ENCODE measurements at places on chromosomes 6 and 20. TPM values are rescaled to one million over a fixed set of nuclear protein-coding genes. Genes with fewer than 3 reads are reported as not detected.

GRCh38 chr6:159979136-159979874 is 10.4 kb downstream of the IGF2R start:
- DNase-seq: no peak

DNA sequence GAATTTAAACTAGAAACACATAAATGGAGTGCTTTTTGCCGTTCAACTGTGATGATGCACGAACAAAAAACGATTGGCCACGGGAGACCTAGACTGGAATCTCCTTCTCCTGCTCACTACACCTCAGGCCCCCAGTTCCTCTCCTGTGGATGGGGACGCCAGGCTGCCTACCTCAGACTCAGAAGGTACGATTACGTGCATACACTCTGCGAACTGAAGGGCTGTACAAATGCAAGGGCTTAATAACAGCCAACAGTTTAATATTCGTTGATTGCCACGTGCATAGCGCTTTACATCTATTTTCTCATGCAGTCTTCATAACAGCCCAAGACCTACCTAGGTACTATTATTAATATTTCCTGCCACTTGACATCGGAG is 495 bp upstream of the ARMC2 start:
- DNase-seq: no peak

PGC gene
- total RNA-seq: not detected

C4B gene
- total RNA-seq: 9.9 TPM

GRCh38 chr20:62601172-62601571 is 41.1 kb upstream of the SLCO4A1 start:
- DNase-seq: no peak

GRCh38 chr6:38671885-38672467 is 31.0 kb downstream of the GLO1 start:
- peak; percentile 68 for DNase-seq

GRCh38 chr20:44540834-44541233 is 19.0 kb upstream of the SERINC3 start:
- peak; percentile 43 for DNase-seq

RNF144B gene
- total RNA-seq: 0.97 TPM

HM13 gene
- total RNA-seq: 91.1 TPM

DAAM2 gene
- 16.1 TPM for total RNA-seq

DNA sequence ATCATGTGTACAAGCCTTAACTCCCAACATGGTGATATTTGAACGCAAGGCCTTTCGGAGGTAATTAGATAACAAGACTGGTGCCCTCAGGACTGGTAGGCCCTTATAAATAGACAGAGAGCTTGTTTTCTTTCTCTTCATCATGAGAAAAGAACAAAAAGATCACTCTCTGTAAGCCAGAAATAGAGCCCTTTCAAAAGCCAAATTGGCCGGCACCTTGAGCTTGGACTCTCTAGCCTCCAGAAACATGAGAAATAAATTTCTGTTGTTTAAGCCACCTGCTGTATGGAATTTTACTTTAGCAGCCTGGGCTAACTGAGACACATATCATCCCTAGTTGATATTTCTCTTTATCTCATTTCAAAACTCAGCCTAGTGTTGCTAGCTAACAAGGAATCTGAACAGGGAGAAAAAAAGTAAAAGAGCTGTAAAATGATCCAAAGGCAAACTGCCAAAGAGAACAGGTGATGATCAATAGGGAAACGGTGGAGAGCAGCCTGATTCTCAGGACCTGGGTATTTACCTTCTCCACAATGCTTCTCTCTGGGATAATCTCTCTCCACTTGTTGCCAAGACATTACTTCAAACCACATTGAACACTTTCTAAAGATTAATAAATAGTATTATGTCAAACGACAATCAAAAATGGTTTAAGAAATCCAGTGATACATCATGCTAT is 6.1 kb downstream of the COL21A1 start:
- no peak for DNase-seq

SLC17A2 gene
- not detected for total RNA-seq

GRM4 gene
- total RNA-seq: under 0.01 TPM

DNA sequence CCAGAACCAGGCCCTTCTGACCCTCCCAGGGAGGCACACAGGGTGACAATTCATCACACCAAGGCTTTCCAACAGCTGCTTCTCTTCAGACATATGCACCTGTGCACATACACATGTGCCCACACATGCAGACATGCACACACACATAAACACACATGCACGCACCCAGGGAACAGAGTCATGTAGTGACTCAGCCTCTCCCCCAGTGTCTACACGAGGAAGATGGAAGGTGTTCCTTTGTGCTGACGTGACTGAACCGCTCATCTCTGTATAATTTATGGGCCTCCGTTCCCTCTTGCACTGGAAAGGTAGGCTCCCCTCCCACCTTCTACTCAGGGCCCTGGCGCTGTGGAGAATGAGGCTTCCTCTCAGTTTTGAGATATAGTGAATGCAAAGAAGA is 23.8 kb upstream of the PLEKHG1 start:
- DNase-seq: no peak
